ENCODE measurements at places on chromosomes 4 and X.

GRCh38 chrX:38882894-38883626 lies 81.8 kb downstream of the MID1IP1 start:
- H3K27me3 ChIP-seq = no peaks in the 10 kb centered on the region
- no peaks in the 10 kb centered on the region for H3K4me1 ChIP-seq
- no peaks in the 10 kb centered on the region for H3K36me3 ChIP-seq
- no peak overlapping the region for H3K27ac ChIP-seq
- no peak for DNase-seq

DNA sequence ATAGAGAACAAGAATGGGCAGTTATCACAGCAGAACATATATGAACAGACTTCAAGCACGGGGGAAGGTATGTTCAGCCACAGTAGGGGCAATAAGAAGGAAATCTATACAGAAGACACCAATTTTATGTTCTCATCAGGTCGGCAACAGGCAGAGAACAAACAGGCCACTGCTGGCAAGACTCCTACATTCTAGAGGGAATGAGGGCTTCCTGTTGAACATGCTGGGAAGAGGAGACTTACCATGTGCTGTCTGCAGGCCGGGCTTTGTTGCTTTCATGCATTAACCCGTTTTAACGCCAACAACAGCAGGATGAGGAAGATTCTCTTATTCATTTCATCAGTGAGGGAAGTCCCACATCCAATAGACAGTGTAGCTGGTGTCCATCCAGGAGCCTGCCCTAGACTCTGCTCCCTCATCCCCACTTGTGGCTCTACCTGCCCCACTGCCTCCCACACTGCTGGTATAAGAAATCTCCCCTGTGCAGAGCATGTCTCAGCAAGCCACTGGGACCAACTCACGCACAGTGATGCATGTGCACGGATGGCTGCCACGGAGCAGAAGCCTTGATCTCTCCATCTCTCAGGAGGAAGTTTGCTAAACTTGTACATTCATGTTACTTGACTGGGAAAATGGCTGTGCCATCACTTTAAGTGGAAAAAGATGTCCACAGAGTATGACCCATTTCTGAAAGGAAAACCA lies 84.5 kb downstream of the ACOX3 start:
- peak overlapping the region; percentile 84 for H3K27ac ChIP-seq
- no peaks in the 10 kb centered on the region for H3K27me3 ChIP-seq
- DNase-seq = no peak

DNA sequence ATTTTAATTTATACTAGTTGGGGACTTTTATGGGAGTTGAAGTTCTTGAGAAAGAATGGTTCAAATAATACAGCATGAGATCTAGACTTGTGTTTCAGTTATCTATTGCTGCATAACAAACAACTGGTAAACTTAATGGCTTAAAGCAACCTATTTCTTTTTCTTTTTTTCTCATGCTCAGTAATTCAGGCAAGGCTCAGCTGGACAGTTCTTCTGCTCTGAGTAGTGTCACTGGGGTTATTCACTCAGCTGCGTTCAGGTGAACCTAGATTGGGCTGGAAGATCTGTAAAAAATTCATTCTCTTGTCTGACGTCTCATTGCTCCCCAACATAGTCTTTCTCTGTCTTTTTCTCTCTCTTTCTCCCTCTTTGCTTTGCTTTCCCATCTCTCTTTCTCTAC lies 291.7 kb downstream of the GBA3 start:
- no peaks in the 10 kb centered on the region for H3K4me1 ChIP-seq
- no peak for DNase-seq
- H3K27ac ChIP-seq = no peak overlapping the region
- H3K36me3 ChIP-seq = no peaks in the 10 kb centered on the region
- H3K27me3 ChIP-seq = no peaks in the 10 kb centered on the region
- no peak overlapping the region for H3K4me3 ChIP-seq

DNA sequence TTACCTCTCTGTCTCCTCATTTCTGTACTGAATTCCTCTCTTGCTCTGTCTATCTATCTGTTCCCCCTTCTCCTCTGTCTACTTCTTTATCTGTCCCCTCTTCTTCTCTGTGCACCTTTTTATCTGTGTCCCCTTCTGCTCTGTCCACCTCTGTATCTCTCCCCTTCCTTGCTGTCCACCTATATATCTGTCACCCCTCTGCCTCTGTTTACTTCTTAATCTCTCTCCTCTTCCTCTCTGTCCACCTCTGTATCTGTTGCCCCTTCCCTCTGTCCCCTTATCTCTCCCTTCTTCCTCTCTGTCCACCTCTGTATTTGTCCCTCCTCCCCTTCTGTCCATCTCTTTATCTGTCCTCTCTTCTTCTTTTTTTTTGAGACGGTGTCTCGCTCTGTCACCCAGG lies 8.9 kb downstream of the CCDC22 start:
- H3K4me1 ChIP-seq = no peaks in the 10 kb centered on the region
- H3K36me3 ChIP-seq = no peaks in the 10 kb centered on the region
- no peak overlapping the region for H3K4me3 ChIP-seq
- H3K27ac ChIP-seq = no peak overlapping the region
- no peaks in the 10 kb centered on the region for H3K27me3 ChIP-seq
- DNase-seq = no peak

DNA sequence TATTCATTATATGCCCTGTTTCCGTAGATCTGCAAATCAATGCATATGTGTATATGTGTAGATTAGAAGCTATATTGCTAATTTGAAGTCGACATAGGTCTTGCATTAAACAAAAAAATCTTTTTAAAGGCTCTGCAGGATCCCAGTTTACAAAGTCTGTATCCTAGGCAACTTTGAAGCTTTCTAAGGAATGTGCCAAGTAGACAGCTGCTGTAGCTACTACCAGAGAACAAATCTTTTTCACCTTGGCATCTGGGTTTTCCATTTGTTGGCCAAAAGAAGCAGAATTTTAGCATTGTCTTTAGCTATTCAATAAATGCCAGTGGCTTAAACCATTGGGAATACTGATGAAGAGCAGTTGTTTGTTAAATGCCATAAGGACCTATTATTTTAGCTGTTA lies 88.0 kb downstream of the NAA11 start:
- no peak overlapping the region for H3K4me3 ChIP-seq
- DNase-seq = no peak
- no peaks in the 10 kb centered on the region for H3K36me3 ChIP-seq
- no peak overlapping the region for H3K27ac ChIP-seq

DNA sequence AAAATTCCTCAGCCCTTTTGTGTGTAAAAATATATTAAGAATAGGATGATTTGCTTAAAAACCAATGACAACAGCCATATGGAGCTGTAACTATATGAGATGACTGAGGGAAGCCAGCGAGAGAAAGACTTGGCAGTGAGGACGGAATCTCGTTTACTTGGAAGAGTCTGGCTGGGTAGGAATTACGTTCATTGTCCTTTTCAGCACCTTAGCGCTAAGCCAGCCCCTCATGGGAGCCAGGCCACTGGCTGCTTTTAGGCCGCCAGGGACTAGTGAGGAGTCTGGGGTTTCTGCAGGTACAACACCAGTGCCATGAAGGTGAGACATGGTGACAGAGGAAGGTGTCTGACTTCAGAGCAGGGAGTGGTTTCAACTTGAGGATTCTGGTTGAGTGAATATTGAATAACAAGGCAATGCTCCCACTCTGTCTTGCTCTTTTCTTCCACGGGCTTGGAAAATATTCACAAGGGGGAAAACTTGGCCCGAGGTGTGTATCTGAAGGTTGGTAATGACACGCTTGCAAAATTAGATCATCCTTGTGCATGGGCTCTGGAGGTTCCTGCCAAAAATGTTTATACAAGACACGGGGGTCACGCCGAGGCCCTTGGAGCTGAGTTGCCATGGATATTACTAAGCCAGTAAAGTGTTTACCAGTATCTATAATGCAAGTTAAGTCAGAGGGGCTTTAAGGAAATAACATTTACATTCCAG lies 17.4 kb downstream of the KLF3 start:
- H3K27ac ChIP-seq = no peak overlapping the region
- H3K4me1 ChIP-seq = peaks cover 6% of the 10 kb centered on the region
- no peak for DNase-seq
- peaks cover 45% of the 10 kb centered on the region for H3K36me3 ChIP-seq

GRCh38 chr4:59983852-59984251 lies 1216.3 kb upstream of the ADGRL3 start:
- no peak overlapping the region for H3K27ac ChIP-seq
- H3K4me1 ChIP-seq = no peaks in the 10 kb centered on the region
- DNase-seq = no peak
- H3K36me3 ChIP-seq = no peaks in the 10 kb centered on the region

DNA sequence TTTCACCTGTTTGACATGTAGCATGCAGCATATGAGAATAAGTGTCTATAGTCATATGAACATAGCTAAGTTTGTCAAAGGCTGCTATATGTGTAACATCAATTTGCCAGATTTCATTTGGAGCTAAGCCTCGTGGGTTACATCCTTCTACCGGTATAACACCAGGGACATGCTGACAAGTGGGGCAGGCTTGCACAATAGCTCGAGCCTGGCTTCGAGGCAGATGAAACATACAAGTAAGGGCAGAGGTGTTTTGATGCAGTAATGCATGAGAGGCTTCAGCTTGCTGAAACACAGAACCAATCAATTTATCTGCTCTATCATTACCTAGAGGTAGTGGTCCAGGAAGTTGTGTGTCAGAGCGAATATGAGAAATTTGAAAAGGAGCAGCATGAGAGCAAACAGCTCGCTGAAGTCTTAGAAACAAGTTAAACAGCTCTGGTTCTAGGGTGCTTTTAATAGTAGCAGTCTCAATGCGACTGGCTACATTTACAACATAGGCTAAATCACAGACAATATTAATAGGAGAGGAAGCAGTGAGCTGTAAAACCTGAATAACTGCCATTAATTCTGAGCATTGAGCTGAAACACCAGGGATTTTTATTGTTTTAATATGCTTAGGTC lies 14.9 kb upstream of the UGDH start:
- peaks cover 77% of the 10 kb centered on the region for H3K4me1 ChIP-seq
- no peak overlapping the region for H3K4me3 ChIP-seq
- H3K27me3 ChIP-seq = no peaks in the 10 kb centered on the region
- H3K36me3 ChIP-seq = peaks cover under 1% of the 10 kb centered on the region

- DNase-seq = no peak
- H3K36me3 ChIP-seq = no peaks in the 10 kb centered on the region
- no peaks in the 10 kb centered on the region for H3K4me1 ChIP-seq
- H3K4me3 ChIP-seq = no peak overlapping the region
- H3K27me3 ChIP-seq = peaks cover 25% of the 10 kb centered on the region
Observed at GRCh38 chrX:154661899-154662298, 8.5 kb upstream of the CTAG2 start.

DNA sequence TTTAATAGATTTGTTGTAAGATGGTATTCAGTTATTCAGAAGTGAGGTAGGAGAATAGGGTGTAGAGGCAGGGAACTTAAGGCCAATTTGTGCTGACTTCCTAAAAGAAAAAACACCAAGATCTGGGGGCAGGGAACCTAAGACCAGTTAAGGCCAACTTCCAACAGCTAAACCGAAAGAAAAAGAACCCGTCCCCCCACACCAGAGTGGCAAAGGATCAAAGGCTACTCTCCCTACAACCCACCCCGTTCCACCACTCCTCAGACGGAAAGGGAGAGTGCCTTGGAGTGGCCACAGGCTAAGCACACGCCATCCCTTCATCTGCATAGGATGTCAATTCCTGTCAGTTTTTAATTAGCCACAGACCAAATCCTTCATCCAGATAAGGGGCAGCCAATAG lies 3.7 kb upstream of the ZNF718 start:
- H3K36me3 ChIP-seq = no peaks in the 10 kb centered on the region
- no peaks in the 10 kb centered on the region for H3K27me3 ChIP-seq
- H3K4me3 ChIP-seq = no peak overlapping the region
- DNase-seq = no peak
- H3K27ac ChIP-seq = no peak overlapping the region
- H3K4me1 ChIP-seq = no peaks in the 10 kb centered on the region

GRCh38 chr4:82403725-82404124 lies 26.5 kb downstream of the HNRNPDL start:
- DNase-seq = no peak
- no peaks in the 10 kb centered on the region for H3K27me3 ChIP-seq
- no peak overlapping the region for H3K27ac ChIP-seq
- no peak overlapping the region for H3K4me3 ChIP-seq
- H3K36me3 ChIP-seq = no peaks in the 10 kb centered on the region

- H3K27ac ChIP-seq = no peak overlapping the region
- no peaks in the 10 kb centered on the region for H3K27me3 ChIP-seq
- peaks cover 12% of the 10 kb centered on the region for H3K4me1 ChIP-seq
- no peak overlapping the region for H3K4me3 ChIP-seq
Observed at GRCh38 chr4:140612357-140612756, 43.6 kb upstream of the UCP1 start.

- no peak overlapping the region for H3K27ac ChIP-seq
- no peaks in the 10 kb centered on the region for H3K27me3 ChIP-seq
- no peaks in the 10 kb centered on the region for H3K36me3 ChIP-seq
- H3K4me1 ChIP-seq = no peaks in the 10 kb centered on the region
- no peak overlapping the region for H3K4me3 ChIP-seq
Observed at GRCh38 chr4:144209491-144209890, 69.0 kb upstream of the GYPA start.

Measured in PC-9 (cell line).